ENCODE measurements at places on chromosomes 7 and 10. TPM values are rescaled to one million over a fixed set of nuclear protein-coding genes. Genes with fewer than 3 reads are reported as not detected.

ASZ1 gene
- not detected for total RNA-seq

HOXA3 gene
- 8.7 TPM for total RNA-seq

DPP6 gene
- total RNA-seq: not detected

SPDYE5 gene
- total RNA-seq: not detected

PRKG1 gene
- total RNA-seq: 2.5 TPM

MNX1 gene
- total RNA-seq: not detected

WEE2 gene
- not detected for total RNA-seq

ST8SIA6 gene
- total RNA-seq: 2.3 TPM

CALML3 gene
- 227 TPM for total RNA-seq

ZNF394 gene
- total RNA-seq: 23.0 TPM

DPY19L1 gene
- total RNA-seq: 9.6 TPM

PRSS2 gene
- total RNA-seq: not detected

PNLIPRP3 gene
- total RNA-seq: 1.5 TPM

DRGX gene
- total RNA-seq: not detected

MUC12 gene
- total RNA-seq: not detected

CYP2C19 gene
- total RNA-seq: 1.1 TPM

DOCK1 gene
- 83.4 TPM for total RNA-seq

CALY gene
- not detected for total RNA-seq

SPDYE3 gene
- total RNA-seq: not detected

PDE6C gene
- total RNA-seq: not detected

MTG1 gene
- total RNA-seq: 24.6 TPM

PRPF18 gene
- total RNA-seq: 40.7 TPM

C7orf33 gene
- not detected for total RNA-seq
